ENCODE measurements at places on chromosomes 5 and 9.
A peak's percentile ranks its signal among the peaks of the same experiment; 100 is the strongest.

GRCh38 chr5:53321073-53321472 lies 159.4 kb upstream of the FST start:
- no peak for DNase-seq

DNA sequence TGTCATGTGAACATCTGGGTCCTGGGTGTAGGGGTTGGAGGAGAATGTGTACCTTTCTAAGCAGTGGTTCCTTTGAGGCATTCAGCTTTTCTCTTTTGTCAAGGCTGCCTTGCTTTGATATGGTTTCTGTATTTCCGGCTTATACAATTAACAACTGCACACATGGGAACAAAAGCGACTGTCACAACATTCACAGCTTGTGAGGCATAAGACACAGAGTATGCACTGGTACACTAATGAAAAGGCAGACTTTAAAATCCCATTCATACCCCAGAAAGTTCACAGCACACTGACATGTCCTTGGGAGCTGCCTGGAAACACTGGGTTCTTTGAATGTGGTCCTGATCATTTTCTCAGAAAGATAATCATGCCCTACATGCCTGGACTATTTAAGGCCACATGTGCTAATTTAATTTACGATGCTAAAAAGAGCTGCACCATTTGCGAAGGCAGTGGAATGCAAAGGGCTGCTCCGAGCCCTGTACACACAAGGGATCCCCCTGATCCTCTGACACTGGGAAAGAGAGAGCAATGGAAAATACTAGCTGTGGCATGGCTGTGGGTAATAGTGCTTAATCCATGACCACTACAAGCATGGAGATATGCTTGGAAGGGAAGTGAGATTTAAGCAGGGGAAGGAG lies 131.8 kb downstream of the EFNA5 start:
- DNase-seq = no peak

- DNase-seq = no peak
Observed at GRCh38 chr5:112960315-112960714, 16.3 kb upstream of the DCP2 start.

GRCh38 chr5:16707168-16707868 lies 90.5 kb upstream of the RETREG1 start:
- no peak for DNase-seq

DNA sequence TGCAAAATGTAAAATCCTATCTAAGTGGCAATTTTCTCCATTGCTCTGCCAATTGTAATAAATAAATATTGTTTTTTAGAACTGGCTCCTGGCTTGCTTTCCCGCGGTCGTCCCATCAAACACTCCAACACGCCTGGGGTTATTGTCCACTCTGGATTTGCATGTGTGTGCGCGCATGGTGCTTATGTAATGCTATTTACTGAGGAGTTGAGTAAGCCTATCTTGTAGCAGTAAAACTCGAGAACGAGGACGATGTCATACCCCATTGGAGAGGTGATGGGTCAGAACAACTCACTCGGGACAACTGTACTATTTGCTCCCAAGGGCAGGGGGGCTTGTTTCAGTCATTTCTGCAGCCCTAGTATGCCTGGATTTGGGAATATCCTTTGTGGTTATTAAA lies 220.9 kb downstream of the PAX5 start:
- no peak for DNase-seq

DNA sequence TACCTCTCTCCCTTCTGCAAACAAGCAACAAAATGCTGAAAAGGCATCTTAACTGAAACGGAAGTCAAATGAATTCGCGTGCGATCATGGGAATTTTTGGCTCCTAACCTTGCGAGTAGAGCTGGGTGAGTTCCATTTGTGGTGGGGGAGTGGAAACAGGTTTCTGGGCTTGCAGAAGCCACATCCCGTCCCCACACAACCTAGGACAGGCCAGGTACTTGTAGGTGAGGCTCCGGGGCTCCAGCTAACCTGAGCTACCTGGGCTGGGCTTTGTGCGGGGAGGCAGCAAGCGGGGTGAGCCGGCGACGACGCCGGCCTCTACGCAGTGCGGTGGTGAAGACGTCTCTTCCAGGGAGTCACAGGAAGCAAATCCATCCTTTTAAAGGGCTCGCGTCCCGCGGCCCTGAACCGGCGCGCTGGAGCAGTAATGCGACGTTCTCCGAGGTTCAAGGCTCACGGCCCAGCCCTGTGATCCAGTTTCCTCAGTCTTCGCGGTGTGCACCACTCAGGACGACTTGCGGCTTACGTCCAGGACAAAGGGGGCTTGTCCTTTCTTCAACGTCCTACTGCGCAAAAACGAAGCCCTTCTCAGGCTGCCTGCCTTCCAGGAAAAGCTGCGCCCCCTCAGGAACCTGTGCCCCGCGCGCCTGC lies 567 bp upstream of the SPIN1 start:
- peak; percentile 14 for DNase-seq

GRCh38 chr9:125428060-125428901 lies 166.7 kb downstream of the GAPVD1 start:
- peak; percentile 39 for DNase-seq

- peak; percentile 84 for DNase-seq
Observed at GRCh38 chr5:39164529-39165402, 54.6 kb downstream of the FYB1 start.

- DNase-seq = no peak
Observed at GRCh38 chr9:106994463-106994862, 131.5 kb downstream of the ZNF462 start.

- no peak for DNase-seq
Observed at GRCh38 chr9:87725356-87725899, 491 bp upstream of the CTSL start.

DNA sequence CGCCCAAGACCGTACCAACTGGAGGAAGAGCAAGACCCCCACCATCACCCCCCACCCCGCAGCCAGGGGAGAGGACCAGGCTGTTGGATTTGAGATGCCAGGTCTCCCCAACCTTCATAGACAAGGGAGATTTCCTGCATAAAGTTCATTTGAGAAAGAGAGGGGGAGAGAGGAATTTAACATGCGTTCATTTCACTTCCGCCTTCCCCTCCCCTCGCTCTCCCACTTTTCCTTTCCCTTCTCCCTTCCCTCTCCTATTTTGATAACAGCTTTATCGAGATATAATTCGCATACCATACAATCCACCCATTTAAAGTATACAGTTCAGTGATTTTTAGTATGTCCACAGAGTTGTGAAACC lies 4.2 kb upstream of the NKX2-5 start:
- DNase-seq = no peak

DNA sequence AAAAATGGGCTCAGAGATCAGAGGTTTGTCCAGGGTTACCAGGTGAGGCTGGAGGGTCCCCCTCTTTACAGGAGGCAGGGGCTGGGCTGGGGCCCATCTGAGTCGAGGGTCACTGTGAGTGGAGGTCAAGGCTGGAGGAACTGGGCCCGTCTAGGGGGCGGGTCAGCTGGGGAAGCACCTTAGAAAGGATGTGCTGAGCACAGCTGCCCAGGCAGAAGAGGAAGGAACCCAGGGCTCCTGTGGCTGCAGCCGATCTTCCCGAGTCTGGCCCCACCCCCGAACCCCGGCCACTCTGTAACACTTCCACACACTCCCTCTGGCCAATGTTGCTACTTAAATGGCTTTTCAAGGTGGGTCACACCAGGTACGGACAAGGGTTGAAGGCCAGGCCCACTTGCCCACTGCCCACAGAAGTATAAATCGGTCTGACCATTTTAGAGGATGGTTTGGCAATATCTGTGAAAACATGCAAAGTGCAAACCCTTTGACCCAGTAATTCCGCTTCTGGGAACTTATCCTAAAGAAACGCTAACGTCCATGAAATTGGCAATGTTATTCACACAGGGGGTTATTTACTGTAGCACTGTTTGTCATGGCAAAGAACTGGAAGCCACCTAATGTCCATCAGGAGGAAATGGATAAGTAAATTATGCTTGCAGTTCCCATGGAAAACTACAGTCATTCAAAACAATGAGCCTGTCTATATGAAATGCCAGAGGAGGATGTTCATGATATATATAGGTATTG lies 30.5 kb upstream of the EEIG1 start:
- no peak for DNase-seq

DNA sequence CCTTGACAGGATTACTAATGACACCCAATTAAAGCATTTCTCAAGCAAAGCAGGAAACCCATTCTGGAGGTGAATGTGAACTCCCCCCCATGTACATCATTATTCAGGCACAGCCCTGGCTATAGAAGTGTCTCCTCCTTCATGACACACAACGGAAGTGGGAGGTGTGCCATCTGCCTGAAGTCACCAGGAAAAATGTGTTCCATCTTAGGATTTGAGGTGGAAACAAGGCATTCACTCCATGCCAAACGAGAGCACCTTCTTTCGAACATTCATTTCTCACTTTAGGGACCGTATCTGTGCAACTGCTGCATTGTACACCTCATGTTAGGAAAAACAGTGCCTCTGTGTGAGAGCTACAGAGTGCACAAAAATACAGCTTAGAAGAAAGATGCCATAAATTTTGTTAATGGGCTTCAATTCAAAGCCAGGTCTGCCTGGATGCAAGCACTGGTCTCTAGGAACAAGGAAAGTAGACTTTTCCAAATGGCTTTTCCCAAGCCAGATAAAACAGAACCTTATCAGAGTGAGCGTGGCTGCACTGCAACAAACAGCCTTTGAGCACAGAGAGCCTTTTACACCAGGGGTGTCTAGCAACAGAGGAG lies 19.4 kb downstream of the GOLM1 start:
- DNase-seq = no peak

DNA sequence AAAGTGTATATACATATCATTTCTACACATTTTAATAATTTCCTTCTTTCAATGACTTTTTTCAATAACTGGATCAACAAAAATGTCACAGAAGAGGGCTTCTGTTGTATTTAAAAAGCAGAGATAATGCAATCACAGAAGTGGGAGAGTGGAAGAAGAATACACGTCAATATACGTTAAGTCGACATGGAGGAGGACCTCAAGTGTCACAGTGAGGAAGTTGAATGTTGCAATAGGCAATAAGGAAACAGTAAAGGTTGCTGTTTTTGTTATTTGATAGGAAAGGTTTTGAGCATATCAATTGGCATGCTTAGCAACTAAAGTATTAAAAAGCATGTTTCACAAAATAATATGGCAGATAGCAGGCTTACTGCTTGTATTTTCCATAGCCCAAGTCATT lies 184.0 kb upstream of the NR4A3 start:
- DNase-seq = no peak

GRCh38 chr5:143717400-143717799 lies 94.6 kb upstream of the HMHB1 start:
- DNase-seq = no peak

DNA sequence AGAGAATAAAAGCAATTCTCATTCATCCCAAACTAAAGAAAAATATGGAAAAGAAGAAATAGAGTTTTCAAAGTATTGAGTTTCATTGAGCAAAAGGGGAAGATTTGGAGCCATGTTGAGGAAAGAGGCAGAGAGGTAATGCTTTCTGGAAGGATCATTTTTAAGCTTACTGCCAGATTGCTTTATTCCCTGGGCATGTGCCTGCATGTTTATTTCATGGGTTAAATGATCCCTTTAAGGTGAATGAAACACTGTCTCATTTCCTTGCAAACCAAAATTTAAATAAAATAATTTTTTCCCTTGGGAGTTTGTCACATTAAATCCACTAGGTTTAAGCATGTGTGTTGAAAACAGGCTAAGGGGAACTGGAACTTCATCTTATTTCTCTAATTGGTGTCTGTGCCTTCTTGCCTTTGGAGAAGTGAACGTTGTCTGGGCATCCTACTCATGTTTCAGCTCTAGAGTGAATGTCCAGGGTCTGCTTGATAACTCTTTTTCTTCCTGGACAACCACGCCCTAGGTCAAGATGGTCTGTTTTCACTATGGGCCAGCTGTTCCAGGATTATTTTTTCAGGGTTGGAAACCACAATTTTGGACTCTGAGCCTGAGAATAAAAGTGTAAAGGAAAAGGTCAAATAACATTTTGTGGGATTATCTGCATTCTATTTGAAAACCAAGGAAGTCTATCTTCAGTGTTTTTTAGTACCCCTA lies 114.1 kb upstream of the ELL2 start:
- no peak for DNase-seq

DNA sequence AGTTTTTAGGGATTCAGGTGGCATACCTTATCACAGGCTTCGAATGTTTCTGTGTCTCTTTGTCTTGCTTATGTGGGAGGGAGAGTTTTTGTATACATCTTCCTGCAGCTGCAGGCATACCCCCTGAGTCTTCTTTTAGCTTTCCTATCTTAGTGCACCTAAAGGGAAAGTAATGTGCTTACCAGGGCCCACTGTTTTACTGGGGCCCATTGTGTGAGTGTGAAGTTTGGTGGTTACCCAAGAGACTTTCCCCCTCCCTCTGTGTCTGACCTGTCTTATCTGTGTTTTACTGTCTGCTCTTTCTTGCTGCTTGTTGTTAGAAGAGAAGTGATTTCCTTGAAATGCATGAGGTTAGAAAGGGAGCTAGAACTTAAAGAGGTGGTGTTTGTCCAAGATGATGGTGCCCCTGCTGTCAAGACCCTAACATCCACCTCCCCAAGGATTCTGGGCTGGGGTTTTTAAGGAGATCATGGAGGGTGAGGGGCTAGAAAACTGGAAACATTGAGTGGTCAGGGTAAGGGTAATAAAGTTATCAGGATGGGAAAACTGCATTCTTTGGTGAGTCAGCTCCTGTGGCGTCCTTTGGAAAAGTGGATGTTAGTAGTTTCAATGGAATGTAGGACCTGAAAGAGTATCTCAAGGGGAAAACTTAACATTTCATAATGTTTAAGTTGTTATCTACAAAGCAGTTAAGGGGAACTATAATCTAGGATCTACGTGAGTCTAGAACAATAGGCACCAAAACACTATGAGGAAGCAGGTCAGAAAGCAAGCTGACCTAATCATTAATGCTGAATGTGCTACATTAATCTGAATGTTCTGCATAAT lies 583.5 kb upstream of the TUSC1 start:
- no peak for DNase-seq

- DNase-seq = peak; percentile 50
Observed at GRCh38 chr5:38806775-38807258, 39.0 kb upstream of the OSMR start.

DNA sequence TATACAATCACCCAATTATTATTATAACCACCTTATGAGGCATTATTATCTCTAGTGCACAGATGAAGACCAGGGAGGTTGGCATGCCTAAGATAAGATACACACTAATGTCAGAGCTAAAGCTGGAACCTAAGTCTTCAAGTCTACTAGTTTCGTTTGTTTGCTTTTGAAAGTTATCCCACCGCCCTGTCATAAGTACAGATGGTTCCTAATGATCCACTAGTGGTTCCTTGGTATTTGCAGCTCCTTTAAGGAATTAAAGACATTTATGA lies 14.1 kb downstream of the NDUFA8 start:
- no peak for DNase-seq

DNA sequence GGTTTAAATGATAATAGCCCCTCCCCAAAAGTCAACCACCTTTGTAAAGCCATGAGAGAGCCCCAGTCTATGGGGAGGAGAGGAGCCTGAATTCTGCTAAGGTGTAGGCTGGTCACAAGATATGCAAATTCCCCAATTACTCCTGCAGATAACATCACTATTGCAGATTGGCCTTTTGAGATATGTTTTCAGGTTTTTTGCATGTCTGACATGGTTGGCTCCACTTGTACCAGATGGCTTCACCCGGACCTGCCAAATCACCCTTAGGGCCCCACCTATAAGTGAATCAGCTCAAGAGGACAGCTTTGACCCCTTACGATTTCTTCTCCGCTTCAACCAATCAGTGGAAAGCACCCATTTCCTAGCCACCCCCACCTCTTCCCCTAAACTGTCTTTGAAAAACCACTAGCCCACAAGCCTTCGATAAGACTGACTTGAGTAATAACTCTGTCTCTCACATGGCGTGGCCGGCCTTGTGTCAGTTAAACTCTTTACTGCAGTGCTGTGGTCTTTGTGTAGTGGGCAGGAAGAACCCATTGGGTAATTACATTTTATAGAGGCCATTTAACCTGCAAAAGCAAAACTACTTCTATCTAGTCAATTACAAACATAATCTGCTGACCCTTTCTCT lies 69.7 kb downstream of the PRLR start:
- DNase-seq = peak; percentile 2

GRCh38 chr9:106632621-106633020 lies 230.3 kb upstream of the ZNF462 start:
- DNase-seq = no peak

Data from activated CD4-positive, alpha-beta T cell treated with anti-CD3 and anti-CD28 coated beads, Interleukin-2, Interleukin-4, amounts not matched to agents 100 ng/mL and 50 ng/mL, durations not matched to agents 16 hours and 8 hours (primary cell).